Iris pigment epithelial cell (primary cell): ENCODE measurements at places on chromosomes 12 and 14.

DNA sequence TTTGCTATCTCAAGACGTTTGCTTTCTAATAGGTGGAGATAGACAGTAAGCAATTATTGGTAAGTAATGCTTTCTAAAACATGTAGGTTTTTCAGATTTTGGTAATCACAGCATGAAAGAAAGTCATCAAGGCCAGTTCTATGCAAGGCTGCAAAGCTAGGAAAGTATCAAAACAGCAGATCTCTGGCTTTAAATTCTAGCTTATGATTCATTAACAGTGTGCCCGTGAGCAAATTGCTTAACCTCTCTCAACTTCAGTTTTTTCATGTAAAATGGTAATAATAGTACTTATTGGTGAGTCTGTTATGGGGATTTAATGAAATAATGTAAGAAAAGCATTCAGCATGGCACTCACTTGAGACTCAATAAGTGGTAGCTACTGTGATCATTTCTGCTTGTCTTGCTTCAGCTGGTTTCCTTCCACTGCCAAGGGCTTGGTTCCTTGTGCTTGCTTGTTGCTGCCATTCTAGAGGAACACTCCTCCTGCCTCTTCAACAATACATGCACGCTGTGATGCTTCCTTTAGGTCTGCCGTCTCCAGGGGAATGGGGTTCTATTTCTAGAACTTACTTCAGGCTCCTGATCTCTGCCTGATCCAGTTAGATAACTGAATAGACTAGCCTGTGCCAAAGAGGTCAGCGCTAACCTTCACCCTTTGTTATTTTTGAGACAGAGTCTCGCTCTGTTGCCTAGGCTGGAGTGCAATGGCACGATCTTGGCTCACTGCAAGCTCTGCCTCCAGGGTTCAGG, 88.4 kb downstream of the CAND1 start:
- no peak for DNase-seq

DNA sequence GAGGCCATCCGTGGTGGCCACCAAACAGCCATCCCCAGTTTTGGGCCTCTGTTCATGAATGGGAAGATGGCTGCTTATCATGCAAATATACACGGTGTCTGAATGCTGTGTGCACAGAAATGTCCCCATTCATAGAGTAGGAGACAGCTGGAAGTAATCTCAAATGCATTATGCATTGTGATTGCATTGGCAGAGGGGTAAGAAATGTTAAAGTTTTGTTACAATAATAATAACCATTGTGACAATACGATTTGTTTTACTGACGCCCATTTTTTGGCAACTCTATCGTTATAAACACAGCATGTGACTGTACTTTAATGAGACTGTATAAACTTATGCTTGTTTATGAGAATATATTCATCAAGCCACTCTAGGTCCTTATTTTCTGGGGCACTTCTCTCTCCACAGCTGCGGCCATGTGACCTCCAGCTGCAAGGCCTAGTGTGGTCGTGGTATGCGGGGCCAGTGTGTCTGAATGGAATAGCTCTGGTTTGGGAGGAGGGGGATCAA, 474.3 kb downstream of the VRK1 start:
- no peak for DNase-seq

DNA sequence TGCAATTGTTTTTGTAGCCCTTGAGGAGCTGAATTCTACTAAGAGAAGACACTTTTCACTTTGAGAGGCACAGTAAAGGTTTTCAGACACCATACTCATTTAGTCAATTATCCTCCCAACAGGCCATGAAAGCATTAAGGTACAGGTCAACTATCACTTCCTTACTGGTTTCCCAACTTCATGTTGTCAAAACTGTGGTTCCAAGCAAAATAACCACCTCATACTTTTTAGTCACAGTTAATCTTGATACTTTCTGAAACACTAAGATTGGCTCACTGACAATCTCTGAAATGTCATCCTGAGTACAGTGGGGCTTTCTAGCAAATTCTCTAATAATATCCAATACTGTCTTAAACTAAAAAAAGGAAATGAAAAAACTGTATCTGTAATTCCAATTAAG, 71.7 kb downstream of the SLC2A13 start:
- DNase-seq, result no peak

DNA sequence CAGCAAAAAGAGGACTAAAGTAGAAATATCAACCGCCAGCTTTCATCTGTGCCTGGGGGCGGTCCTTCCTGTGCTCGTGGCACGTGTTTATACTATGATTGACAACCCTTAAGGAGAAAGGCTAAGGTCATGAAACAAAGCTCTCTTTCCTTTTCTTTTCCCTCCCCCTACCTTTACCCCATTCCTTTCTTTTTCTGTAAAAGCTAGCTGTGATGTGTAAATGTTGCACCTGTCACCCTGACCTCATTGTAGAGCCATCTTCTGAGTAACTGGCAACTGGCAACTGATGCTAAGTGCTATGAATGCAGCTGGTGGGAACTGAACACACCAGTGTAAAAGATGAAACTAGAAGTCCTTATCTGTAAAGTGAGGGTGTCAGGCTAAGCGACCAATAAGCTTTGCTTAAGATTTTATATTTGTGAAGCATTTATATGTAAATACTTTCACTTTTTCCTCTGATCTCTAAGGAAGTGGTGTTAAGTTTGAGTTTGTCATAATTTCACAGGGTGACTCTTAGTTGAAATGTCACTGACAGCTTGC, 102.8 kb upstream of the BCAT1 start:
- DNase-seq, result no peak
